ENCODE measurements at places on chromosomes 13 and 19. TPM values are rescaled to one million over a fixed set of nuclear protein-coding genes. Genes with fewer than 3 reads are reported as not detected.
A peak's percentile ranks its signal among the peaks of the same experiment; 100 is the strongest.

Gene C19orf33
- 0.58 TPM for total RNA-seq

Gene TLE6
- 0.42 TPM for total RNA-seq

Gene CD22
- total RNA-seq, result 920 TPM

Gene CD70
- total RNA-seq, result 29.7 TPM

Gene ZNF296
- total RNA-seq, result 28.0 TPM

- H3K27ac ChIP-seq, result no peak within 1 kb of the TSS
- DNase-seq, result no peak
- no peaks in the 10 kb centered on the region for H3K4me1 ChIP-seq
- no peak within 1 kb of the TSS for H3K4me3 ChIP-seq
- peaks cover 1% of the 10 kb centered on the region for H3K27me3 ChIP-seq
Measured at GRCh38 chr19:55986487-55986886, at the start of gene NLRP5. TSS of gene NLRP5 (plus strand) at chr19:55986775.

DNA sequence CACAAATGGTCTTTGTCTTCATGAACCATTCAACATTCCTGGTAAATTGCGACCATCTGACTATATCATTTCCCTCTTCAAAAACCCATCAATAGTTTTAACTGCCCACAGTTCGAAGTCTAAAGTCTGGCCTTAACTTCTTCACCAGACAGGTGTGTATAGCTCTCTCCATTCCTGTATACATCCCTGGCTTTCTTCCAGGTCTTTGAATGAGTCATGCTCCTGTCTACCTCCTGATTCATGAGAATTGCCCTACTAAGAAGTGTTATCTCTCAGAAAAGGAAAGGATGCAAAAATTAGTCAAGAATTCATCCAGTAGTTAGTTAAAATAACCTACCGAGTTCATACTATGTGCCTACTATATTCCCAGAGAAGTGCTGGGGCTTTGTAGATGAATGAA lies 225.0 kb downstream of the TBC1D4 start:
- no peak overlapping the region for H3K4me3 ChIP-seq
- H3K27me3 ChIP-seq, result peaks cover 4% of the 10 kb centered on the region
- no peaks in the 10 kb centered on the region for H3K36me3 ChIP-seq
- H3K27ac ChIP-seq, result no peak overlapping the region

- DNase-seq, result no peak
- H3K36me3 ChIP-seq, result no peaks in the 10 kb centered on the region
- no peak overlapping the region for H3K27ac ChIP-seq
- no peak overlapping the region for H3K4me3 ChIP-seq
- H3K4me1 ChIP-seq, result no peaks in the 10 kb centered on the region
- no peaks in the 10 kb centered on the region for H3K27me3 ChIP-seq
Measured at GRCh38 chr13:104043184-104043583, 977.0 kb upstream of the SLC10A2 start.

- no peak overlapping the region for H3K27ac ChIP-seq
- H3K4me1 ChIP-seq, result peaks cover 3% of the 10 kb centered on the region
- peak; percentile 73 for DNase-seq
- peaks cover 12% of the 10 kb centered on the region for H3K27me3 ChIP-seq
Measured at GRCh38 chr19:14479975-14480699, 5.0 kb upstream of the PTGER1 start.

GRCh38 chr19:58243351-58243750 lies 14.6 kb downstream of the ZNF544 start:
- no peaks in the 10 kb centered on the region for H3K27me3 ChIP-seq
- no peak for DNase-seq
- H3K27ac ChIP-seq, result no peak overlapping the region
- H3K36me3 ChIP-seq, result peaks cover 99% of the 10 kb centered on the region
- H3K4me3 ChIP-seq, result no peak overlapping the region
- H3K4me1 ChIP-seq, result no peaks in the 10 kb centered on the region

DNA sequence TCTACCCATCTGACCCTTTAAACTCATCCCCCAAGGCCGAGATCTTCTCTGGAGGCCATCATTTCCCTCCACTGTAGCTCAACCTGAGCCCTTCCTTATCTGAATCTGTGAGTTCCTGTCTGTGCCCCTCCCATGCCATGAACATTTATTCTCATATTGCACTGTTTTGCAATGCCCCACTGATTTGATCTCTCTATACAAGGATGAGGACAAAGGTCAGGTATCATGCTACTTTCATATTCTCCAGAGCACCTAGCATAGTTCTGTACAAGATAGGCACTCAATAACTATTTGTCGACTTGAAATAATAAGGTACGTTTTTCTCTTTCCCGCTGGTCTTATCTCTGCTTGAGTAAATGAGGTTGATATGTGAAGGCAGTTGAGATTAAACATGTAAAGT lies 135.5 kb downstream of the KLF5 start:
- H3K4me3 ChIP-seq, result no peak overlapping the region
- DNase-seq, result no peak
- no peaks in the 10 kb centered on the region for H3K36me3 ChIP-seq
- H3K4me1 ChIP-seq, result no peaks in the 10 kb centered on the region
- no peak overlapping the region for H3K27ac ChIP-seq
- H3K27me3 ChIP-seq, result no peaks in the 10 kb centered on the region

DNA sequence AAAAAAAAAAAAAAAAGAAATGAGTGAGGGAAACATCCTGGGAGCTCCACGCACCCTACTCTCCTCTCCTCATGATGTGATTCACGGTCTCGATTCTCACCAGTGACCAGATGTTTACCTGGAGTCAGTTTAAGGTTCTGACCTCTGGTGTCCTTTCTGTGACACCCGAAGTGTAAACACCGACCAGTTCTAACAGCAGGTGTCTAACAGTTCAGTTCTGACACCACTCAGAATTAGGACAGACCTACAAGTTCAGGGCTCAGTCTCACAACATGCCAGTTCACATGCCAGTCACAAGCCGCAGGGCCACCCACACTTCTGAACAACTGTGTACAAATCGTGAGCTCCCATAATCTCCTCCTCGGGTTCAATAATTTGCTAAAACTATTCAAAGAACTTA lies 6.0 kb downstream of the ZNF564 start:
- H3K4me3 ChIP-seq, result no peak overlapping the region
- H3K36me3 ChIP-seq, result peaks cover 44% of the 10 kb centered on the region
- no peaks in the 10 kb centered on the region for H3K27me3 ChIP-seq
- peaks cover 53% of the 10 kb centered on the region for H3K4me1 ChIP-seq
- no peak for DNase-seq

GRCh38 chr19:40588110-40588854 lies 11.6 kb downstream of the SHKBP1 start:
- H3K27me3 ChIP-seq, result no peaks in the 10 kb centered on the region
- H3K36me3 ChIP-seq, result peaks cover 68% of the 10 kb centered on the region
- no peak for DNase-seq
- no peak overlapping the region for H3K4me3 ChIP-seq
- no peak overlapping the region for H3K27ac ChIP-seq
- H3K4me1 ChIP-seq, result peaks cover 10% of the 10 kb centered on the region

GRCh38 chr13:27599845-27600553 lies 20.3 kb downstream of the LNX2 start:
- H3K4me1 ChIP-seq, result peaks cover 16% of the 10 kb centered on the region
- no peaks in the 10 kb centered on the region for H3K27me3 ChIP-seq
- H3K4me3 ChIP-seq, result no peak overlapping the region
- DNase-seq, result no peak

DNA sequence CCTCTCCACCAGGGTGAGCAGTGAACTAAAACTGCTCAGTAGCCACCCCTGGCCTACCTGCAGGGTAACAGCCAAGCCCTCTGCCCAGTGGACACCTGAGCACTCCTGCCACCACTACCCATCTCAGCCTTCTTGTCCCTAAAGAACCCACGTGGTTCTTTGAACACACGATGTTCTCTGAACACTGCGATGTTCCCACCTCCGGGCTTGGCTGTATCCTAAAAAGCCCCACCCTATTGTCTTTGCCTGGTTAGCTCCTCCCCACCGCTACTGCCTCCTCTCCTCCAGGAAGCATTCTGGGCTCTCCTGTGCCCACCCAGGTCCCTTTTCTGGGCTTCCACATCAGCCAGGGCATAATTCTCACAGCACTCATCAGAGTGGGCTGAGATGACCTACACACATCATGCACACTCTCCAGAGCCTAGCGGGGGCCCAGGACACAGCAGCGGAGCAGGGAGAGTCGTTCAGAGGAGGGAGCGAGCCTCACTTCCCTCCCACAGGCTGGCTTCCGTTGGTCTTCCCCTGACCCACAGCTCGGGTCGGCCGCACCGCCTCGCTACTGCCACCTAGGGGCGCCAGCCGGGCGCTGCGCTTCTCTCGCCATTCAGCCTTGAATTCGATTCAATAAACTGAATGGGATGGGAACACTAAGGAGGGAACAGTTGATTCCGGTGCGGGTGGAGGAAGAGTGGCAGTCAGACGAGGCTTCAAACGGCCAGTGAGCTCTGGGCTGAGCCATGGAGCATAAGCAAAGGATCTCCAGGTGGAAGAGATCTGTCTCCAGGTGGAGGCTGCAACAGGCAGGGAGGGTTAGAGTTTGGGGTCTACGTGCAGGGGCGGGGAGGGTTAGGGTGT lies 3.2 kb downstream of the ELAVL1 start:
- H3K4me3 ChIP-seq, result peak overlapping the region; percentile 80
- DNase-seq, result peak; percentile 77
- peaks cover 60% of the 10 kb centered on the region for H3K4me1 ChIP-seq
- no peaks in the 10 kb centered on the region for H3K27me3 ChIP-seq
- H3K36me3 ChIP-seq, result peaks cover 17% of the 10 kb centered on the region

GRCh38 chr19:903266-903797 lies 9.7 kb downstream of the R3HDM4 start:
- peaks cover 33% of the 10 kb centered on the region for H3K36me3 ChIP-seq
- peaks cover 57% of the 10 kb centered on the region for H3K4me1 ChIP-seq
- no peak for DNase-seq
- no peak overlapping the region for H3K4me3 ChIP-seq
- H3K27ac ChIP-seq, result no peak overlapping the region

GRCh38 chr19:14616407-14616806 lies 33.5 kb downstream of the CLEC17A start:
- peak overlapping the region; percentile 72 for H3K27ac ChIP-seq
- peaks cover 40% of the 10 kb centered on the region for H3K36me3 ChIP-seq
- no peak overlapping the region for H3K4me3 ChIP-seq
- no peaks in the 10 kb centered on the region for H3K27me3 ChIP-seq
- H3K4me1 ChIP-seq, result peaks cover 46% of the 10 kb centered on the region

- DNase-seq, result no peak
- peak overlapping the region; percentile 29 for H3K4me3 ChIP-seq
- peak overlapping the region; percentile 46 for H3K27ac ChIP-seq
- peaks cover 31% of the 10 kb centered on the region for H3K4me1 ChIP-seq
- H3K27me3 ChIP-seq, result no peaks in the 10 kb centered on the region
Measured at GRCh38 chr19:641702-642101, 2.0 kb downstream of the FGF22 start.

All from activated B cell treated with CpG ODN at 0.5 μM for 24 hours (primary cell).